ENCODE measurements at places on chromosomes 2 and 18.

DNA sequence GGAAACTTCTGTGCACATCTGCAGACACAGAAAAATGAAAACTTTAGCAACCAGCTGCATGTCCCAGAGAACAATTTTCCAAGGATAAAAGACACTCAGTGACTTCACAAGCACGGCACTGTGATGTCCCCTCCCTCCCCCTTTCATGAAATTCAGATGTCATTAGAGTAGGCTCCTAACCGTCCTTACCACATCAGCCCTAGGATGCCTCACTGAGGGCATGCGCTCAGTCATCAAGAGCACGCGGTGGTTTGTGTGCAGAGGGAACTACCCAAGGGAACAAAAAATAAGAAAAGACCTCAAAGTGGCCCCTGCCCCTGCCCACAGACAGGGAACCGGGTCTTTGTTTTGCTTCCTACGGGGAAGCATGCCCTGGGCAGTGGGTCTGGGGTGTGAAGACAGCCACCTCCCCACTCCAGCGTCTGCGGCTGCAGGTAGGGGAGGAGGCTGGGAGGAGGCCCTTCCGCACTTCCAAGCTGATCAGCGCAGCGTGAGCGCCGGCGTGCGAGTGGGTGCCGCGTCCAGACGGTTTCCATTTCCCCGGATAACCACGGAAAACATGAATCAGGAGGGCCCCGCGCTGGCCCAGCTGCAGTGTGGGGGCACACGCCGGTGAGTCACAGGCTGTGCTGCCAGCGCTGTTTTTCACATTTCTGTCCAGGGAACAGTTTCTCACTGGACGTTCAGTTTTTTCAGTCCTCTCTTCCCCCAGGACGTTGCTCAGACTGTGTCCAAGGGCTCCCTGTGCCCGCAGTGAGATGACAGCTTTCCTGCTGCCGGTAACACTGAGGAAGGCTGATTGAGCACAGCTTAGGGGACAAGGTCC lies 70.6 kb downstream of the COPS8 start:
- DNase-seq = no peak

DNA sequence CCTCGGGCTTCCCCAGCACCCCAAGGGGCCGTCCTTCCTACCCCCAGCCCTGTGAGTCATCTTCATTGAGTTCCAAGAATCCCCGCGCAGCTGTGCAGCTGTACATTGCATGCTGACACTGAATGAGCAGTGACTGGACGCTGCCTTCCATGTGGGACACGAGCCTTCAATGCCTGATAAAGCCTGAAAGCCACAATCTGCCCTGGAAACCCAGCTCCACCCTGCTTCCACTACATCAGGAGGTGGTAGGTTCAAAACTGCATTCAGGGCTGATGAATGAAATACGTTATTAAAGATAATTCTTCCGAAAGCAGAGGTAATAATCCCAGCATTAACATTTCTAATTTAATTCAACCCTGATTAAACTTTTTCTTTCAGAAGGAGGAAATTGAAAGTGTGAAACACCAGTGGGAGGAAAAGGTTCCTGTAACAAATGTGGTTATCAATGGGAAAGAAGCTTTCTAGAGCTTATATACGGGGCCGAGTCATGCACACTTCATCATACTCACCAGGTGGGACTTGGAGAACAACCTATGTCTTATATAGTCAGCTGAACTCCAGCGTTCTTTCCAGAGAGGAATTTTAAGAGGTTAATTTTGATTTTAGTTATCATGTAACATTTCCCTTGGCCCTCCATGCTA lies 360.1 kb downstream of the LPIN1 start:
- peak; percentile 1 for DNase-seq

GRCh38 chr18:40930211-40930882 lies 1024.7 kb upstream of the PIK3C3 start:
- no peak for DNase-seq

- DNase-seq = no peak
These were observed 26.1 kb upstream of the SERTAD2 start for GRCh38 chr2:64679673-64680425.

GRCh38 chr2:158097481-158097880 lies 4.2 kb upstream of the UPP2 start:
- DNase-seq = no peak

DNA sequence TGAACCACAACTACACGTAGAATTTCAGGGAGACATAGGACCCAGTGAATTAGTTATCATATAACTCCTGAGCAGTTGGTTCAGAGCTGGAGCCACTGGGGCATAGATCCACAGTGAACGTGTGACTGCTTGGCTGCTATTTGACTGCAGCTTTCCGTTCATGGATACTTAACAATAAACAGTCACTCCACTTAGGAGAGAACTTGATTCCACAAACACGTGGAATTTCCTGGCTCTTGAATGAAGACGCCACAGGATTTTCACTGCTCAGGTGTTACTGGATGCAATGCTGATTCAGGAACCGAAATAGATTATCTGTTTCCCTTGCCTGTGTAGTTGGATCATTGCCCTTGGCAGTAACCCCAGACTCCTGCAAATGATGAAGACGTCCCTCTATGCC lies 679.1 kb upstream of the ZEB2 start:
- DNase-seq = no peak

- DNase-seq = no peak
These were observed 59.8 kb upstream of the LYPD6B start for GRCh38 chr2:148978706-148979105.

GRCh38 chr2:118403658-118404451 lies 315.6 kb downstream of the INSIG2 start:
- DNase-seq = no peak

GRCh38 chr2:129877795-129878775 lies 101.4 kb upstream of the RAB6C start:
- DNase-seq = no peak

DNA sequence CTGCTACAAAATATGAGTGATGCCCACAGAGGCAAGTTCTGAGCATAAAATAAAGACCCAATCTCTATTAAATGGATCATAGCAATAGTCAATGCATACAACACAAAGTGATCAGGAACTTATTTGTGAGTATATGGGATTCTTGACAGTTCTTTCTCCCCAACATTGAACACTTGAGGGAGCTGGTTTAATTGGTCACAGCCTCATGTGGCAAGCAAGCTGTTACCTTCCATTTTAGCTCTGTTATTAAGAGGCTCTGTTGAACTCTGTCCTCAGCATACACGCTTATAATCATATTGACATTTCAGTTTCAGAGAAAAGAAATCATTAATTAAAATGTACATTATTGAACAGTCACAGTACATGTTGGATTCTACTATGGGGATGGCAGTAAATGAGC lies 37.6 kb upstream of the PAX3 start:
- no peak for DNase-seq

DNA sequence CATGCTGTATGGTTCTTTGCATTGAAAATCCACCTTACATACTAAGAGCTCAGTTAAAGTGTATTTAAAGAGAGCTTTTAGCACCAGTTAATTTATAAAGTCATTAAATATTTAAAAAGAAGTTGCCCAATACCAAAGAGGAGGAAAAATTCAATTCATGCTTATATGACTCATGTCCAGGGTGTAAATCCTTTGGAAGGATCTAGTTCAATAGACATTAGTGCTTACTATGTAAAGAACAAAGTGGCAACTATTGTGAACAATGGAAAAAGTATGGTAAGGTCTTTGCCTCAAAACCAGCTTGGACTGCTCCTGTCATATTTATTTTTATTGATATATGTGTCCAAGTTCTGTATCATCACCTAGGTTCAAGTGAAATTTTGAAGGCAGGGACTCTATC lies 90.5 kb downstream of the SCN9A start:
- no peak for DNase-seq

DNA sequence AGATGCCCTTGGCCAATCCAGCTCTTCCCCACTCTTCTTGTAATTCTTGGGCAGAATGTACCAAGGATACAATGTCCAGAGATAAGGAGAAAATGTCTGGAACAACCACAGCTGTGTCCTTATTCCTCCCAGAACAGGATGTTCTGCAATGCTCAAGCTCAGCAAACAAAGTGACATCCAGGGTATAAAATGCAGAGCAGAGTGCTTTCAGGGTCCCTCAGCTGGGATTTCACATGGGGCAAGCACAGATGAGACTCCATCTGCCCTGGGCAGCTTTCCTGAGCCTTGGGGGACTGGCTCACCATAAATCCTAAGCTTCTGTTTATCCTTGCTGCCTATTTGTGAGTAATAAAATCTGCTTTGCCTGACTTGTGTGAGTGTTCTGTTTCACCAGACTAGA lies 127.4 kb downstream of the VAPA start:
- DNase-seq = no peak

DNA sequence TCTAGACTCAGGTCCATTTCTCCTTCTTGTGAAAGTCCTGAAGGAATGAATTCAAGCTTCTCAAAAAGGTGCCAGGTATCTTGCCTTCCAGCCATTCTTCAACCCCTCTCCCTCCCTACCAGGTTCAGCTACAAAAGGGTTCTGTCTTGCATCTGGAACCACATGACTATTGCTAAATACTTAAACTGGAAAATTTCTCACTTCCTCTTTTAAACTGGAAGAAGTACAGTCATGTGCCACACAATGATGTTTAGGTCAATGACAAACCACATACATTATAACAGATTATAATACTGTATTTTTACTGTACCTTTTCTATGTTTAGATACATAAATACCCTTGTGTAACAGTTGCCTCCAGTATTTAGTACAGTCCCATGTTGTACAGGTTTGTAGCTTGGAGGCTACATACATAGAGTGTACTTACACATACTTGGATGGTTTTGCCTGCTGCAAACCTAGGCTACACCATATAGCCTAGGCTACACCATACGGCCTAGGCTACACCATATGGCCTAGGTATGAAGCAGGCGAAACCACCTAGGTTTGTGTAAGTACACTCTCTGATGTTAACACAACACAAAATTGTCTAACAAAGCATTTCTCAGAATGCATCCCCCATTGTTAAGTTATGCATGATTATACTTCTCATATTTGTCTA lies 142.0 kb upstream of the DNMT3A start:
- no peak for DNase-seq

DNA sequence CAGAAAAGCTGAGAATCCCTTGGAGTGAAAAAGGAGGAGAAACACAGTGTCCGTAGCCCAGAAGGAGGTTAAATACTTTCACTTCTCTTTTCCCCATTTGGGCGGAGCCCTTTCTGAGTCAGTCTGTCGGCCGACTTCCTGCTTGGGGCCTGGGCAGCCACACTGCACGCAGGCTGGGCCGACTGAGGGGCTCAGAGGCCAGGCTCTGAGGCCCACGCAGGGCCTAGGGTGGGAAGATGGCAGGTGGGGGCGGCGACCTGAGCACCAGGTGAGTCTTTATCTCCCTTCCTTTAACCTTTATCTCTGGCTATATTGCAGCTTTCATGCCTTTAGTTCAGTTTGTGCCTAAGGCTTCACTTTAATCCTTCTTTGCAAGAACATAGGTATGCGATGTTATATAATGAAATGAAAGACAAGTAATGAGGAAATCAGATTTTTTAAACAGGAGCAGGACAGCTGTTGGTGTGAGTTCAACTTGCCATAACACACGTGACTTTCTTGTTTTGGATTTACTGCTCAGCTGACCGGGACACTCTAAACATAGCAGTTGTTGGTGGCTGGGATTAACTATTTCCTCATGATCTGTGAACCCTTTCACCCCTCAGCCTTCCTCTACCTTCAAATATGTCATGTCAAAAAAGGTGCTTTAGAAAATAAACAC lies at the start of gene SP100:
SP100 (plus strand) TSS at position 141 of the 661 bp plus-strand sequence; CDS start at position 237, 96 bp downstream.
- peak; percentile 58 for DNase-seq

DNA sequence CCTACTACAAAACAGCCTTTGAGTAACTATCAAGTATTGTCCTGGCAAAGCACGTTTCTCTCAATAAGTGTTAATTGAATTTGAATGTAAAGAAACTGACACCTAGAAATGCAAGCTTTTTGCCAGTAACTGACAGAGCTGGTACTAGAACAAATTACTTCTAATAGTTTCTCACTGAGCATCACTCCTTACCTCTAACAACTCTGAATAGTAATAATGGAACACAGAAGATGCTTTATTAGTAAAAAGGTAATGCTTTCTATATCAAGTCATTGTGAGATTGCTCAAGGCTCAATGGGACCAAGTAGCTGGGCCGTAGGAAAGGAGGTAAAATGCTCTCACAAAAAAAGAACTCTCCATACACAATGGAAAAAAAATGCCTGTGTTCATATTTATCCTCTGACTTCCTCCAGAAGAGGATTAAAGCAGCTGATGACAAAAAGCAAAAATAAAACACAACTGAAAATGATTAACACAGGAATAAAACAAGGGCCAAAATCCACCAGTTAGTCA lies 11.8 kb downstream of the RASGRP3 start:
- no peak for DNase-seq

GRCh38 chr18:3593381-3593903 lies 143.5 kb downstream of the TGIF1 start:
- no peak for DNase-seq

DNA sequence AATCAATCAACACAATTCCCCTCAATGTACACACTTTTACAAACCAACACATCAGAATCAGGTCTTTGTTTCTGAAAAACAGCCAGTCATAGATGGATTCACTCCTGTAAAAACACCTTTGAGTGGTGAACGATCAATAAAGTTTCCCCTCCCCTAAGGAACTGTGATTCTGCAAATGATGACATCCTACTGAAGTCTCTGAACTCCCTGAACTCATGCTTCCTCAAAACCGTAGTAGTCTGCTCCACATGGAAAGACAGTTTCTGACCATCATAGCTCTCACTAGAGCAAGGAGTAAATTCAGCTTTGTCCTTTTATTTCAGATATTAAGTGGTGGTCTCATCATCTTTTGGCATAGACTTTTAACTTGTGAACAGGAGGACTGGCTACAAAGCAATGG lies 43.5 kb upstream of the ACTR3 start:
- no peak for DNase-seq

DNA sequence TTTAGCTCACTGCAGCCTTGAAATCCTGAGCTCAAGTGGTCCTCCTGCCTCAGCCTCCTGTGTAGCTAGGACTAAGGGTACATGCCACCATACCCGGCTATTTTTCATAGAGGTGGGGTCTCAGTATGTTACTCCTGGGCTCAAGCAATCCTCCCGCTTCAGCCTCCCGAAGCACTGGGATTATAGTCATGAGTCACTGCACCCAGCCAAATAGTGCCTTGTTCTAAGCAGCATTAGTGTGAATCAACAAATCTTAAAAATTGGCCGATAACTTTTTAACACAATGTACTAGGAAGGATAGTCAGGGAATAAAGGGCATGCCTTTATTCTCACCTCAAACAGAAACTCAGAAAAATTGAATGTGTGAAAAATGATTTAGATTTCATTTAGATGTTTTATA lies 51.6 kb downstream of the XRCC5 start:
- no peak for DNase-seq
